Stimulated activated CD4-positive, alpha-beta T cell treated with anti-CD3 and anti-CD28 coated beads, Interleukin-2, amount 100 ng/mL, for 24 hours (primary cell): ENCODE measurements at places on chromosomes 3 and 15.

DNA sequence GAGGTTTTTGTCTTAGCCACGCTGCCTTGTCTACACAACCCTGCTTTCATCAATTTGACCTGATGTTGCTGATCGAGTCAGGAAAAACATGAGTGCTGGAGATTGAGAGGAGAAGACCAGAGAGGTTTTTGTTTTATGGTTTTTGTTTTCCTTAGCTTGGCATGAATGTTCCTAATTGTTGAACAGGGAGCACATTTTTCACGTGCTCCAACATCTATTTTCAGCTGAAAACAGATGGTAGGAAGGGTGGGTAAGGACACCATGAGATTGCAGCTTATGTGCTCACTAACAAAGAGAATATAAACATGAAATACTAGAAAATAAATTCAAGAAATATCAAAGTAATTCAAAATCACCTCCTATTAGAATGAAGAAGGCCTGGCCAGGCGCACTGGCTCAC, 79.9 kb upstream of the LMCD1 start:
- DNase-seq = no peak

DNA sequence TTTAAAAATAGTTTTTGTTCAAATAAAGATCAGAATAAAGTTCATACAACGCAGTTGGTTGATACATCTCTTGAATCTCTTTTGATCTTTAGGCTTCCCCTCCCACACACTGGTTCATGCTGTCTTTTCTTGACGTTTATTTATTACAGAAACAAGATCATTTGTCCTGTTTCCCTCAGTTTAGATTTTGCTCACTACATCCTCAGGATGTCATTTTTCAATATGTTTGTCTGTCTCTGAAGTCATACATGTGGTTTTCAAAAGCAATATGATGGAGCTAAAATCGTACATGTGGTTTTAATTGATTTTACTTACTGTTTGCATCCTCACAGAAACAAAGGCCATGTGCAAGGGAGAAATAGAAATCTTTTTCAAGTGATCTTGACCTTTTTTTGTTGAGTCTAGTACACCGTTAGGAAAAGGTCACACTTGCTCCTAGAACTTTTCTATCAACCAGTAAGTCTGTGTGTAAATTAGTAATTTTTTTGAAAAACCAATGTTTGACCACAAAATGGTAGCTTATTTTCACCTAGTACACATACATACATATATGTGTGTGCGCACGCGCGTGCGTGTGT, 63.7 kb upstream of the SENP5 start:
- no peak for DNase-seq

GRCh38 chr3:56837196-56837955, 35.6 kb upstream of the ARHGEF3 start:
- no peak for DNase-seq

DNA sequence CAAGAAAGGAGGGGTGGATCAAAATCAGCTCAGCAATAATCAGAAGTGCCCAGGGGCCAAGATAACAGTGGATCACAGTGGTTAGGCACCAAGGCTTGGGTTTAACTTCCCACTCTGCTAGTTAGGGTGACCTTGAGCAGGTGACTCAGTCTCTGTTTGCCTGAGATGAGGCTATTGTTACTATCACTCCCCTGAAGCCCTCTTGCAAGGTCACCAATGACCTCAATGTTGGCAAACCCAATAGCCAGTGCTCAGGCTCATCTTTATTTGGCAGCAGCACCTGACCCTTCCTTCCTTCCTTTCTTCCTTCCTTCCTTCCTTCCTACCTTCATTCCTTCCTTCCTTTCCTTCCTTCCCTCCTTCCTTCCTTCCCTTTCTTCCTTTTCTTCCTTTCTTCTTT, 102.4 kb upstream of the HACD2 start:
- DNase-seq = no peak

- no peak for DNase-seq
Observed at GRCh38 chr3:72816862-72817355, 31.3 kb downstream of the SHQ1 start.

- no peak for DNase-seq
Observed at GRCh38 chr3:155495387-155495786, 201.9 kb upstream of the STRIT1 start.

DNA sequence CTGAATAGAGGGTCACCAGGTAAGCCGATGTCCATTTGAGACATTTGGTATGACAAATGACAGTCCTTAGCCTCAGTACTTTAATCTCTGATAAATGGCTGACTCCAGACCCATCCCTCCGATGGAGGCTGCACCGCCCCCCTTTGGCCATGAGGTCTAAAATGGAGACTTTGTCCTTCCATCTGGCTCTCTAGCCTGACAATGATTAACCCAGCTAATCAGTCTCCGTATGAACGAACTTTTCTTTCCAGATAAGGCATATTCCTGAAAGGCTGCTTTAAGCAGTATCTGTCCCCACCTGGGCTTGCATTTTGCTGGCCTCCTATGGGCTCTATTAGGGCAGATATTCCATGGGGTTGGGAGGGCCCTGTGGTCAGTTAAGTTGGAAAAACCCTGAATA, 10.8 kb upstream of the MYZAP start:
- no peak for DNase-seq

GRCh38 chr3:45534632-45535031, 59.9 kb upstream of the LIMD1 start:
- no peak for DNase-seq

DNA sequence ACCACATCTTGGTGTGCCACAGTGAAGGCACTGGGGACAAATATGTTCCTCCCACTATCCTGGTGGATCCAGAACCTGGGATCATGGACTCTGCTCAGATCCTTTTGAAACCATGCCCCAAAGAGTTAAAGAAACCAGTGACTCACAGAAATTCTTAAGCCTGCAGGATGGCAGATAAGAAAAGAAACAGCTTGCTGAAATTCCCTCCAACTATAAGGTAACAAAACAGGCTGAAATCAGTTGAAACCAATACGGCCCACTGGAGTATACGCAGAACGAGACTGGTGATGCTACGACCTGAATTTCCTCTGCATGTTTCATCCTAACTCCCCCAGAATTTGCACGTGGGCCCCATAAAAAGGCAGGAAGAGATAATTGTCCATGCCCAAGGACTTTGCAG, 209.6 kb downstream of the TJP1 start:
- no peak for DNase-seq

GRCh38 chr3:143502081-143502480, 346.2 kb downstream of the SLC9A9 start:
- DNase-seq = no peak

DNA sequence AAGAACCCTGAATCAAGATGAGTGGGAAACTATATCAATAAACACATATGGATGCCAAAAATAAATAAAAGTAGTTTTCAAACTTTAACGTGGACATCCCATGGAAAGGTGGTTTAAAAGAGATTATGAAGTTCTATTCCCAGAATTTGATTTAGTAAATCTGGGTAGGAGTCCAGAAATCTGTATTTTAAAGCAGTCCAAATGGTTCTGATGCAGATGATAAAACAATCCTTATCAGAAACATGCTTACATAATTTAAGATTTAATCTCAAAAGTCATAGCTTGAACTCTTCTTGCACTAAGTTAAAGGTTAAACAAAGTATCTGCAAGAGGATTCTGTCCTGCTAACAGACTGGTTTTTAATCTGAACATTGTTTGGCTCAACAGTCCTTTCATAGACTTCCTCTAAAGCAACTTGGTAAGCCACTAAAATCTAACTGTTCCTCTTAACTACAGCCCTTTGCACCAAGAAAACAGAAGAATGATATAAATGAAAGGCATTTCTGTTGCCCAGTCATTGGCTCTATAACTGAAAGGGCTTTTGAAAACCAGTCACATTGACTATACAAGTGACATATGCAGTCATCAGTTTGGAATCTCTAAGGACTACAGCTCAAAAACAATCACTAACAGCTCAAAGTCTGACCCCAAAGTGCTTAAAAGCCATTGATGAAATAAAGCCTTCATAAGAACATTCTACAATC, 23.4 kb upstream of the MAP4 start:
- no peak for DNase-seq

- DNase-seq = no peak
Observed at GRCh38 chr3:120171134-120171873, 77.1 kb upstream of the GSK3B start.

GRCh38 chr15:89122505-89123180, 34.4 kb downstream of the ABHD2 start:
- DNase-seq = no peak

DNA sequence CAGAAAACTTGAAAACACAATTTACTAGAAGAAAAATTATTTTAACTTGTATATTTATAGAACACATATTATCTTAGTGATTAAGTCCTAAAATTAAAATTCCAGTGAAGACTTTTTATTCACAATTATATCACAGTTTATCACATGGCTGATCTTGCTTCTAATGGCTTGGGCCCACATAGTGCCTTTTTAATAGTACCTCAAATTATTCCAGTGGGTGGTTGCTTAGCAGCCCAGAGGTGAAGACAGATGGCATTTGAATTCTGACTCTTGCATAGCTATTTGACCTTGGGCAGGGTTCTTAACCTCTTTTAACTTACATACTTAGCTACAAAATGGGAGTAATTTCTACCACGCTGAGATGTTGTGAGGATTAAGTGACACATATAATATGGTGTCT, 214.7 kb upstream of the SGO1 start:
- DNase-seq = no peak

GRCh38 chr3:194046531-194046930, 89.4 kb upstream of the HES1 start:
- DNase-seq = no peak

- DNase-seq = no peak
Observed at GRCh38 chr3:59580499-59580898, 530.7 kb upstream of the CFAP20DC start.

DNA sequence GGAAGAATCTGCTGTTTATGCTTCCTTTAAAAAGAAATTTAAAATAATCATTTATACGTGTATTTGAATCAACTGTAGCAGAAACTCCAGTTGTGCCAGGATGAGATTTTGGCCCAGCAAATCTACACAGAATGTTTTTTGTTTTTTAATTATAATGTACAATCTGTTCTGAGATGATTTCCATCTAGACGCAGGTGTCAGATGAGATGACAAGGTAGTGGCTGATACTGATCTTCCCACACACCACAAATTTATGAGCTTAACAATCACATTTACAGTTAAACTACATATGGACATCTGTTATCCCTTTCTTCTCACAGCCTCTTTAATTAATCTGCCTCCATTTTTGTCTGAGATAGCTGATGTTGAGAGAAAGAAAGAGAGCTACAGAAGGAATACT, 23.6 kb downstream of the DCLK3 start:
- no peak for DNase-seq

GRCh38 chr15:70088455-70088854, 9.3 kb downstream of the TLE3 start:
- DNase-seq = no peak

GRCh38 chr15:60102748-60103147, 98.6 kb downstream of the FOXB1 start:
- no peak for DNase-seq

DNA sequence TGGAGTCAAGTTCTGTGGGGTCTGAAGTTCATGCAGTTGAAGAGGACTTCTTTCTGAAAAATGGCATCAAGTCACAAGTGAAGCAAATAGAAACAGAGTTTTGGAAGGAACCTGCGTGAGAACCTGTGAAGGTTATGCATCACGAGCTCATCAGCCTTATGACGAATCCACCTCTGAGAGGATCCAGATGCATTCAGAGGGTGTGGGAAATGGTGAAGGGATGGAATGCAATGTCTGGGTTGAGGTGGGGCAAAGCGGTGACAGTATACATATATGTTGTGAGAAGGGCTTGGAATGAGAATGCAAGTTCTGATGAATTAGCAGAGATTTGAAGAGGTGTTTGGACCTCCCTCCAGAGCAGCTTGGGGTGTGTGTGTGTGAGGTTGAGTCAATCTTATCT, 382.1 kb upstream of the TBL1XR1 start:
- DNase-seq = no peak

- no peak for DNase-seq
Observed at GRCh38 chr15:91318516-91318915, 218.5 kb downstream of the SV2B start.

- no peak for DNase-seq
Observed at GRCh38 chr3:17645074-17645698, 97.2 kb downstream of the TBC1D5 start.

DNA sequence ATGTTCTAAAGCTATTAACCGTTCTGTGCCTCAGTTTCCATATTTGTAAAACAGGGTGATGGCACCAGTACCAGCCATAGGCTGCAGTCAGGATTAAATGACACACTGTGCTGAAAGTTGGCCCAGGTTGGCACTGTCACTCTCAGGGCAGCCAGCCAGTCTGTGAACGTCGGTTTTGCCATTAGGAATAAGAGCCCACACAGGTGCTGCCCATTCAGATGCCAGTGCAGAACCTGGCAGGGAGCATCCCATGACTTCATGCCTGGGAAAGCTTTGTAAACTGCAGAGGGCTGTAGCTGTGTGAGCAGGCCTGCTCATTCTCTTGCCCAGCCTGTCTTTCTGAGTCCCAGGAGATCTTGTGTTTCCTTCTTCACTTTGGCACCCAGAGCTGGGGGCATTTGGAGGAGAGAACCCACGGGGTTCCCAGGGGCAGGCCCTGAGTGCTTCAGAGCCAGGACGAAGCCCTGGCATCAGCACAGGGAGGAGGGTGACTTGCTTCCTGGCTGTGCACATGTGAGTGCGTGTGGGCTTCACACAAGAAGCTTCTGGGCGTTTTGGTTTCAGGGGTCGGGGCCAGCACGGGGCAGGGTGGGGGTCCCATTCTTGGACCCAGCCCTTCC, 46.9 kb downstream of the ZNF710 start:
- DNase-seq = no peak
